ENCODE measurements at places on chromosomes 11 and 22.

GRCh38 chr11:64447831-64448598 lies 89.1 kb downstream of the RPS6KA4 start:
- DNase-seq = no peak

GRCh38 chr11:93870616-93871015 lies 20.2 kb upstream of the VSTM5 start:
- DNase-seq = no peak

DNA sequence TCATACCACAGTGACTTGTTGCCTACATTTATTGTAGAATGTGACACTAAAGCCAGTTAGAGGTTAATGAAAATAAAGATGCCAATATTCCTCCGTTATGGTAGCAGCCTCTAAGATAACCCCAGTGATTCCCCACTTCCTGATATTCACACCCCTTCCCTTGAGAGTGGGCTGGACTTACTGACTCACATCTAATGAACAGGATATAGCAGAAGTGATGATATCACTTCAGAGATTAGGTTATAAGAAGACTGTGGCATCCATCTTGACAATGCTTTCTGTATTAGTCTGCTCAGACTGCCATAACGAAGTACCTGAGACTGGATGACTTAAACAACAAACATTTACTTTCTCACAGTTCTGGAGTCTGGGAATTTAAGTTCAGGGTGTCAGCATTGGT lies 149.6 kb upstream of the MTNR1B start:
- no peak for DNase-seq

GRCh38 chr22:45908961-45909360 lies 68.0 kb downstream of the WNT7B start:
- no peak for DNase-seq

- DNase-seq = no peak
These were observed 118.6 kb upstream of the C11orf87 start for GRCh38 chr11:109303342-109303741.

DNA sequence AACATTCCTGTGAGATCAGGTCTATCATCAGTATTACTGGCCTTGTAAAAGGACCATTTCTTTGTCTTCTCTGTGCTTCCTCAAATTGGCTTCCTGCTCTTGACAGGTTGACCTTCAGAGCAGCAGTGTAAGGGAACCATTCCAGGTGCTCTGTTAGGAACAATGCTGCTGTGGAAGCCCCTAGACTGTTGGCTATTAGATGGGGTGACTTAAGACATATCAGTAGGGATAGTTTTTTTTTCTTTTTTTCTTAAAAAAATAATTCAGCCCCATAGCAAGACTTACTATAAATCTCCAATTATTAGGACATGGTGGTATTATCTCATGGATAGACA lies 37.6 kb downstream of the COA4 start:
- DNase-seq = no peak

DNA sequence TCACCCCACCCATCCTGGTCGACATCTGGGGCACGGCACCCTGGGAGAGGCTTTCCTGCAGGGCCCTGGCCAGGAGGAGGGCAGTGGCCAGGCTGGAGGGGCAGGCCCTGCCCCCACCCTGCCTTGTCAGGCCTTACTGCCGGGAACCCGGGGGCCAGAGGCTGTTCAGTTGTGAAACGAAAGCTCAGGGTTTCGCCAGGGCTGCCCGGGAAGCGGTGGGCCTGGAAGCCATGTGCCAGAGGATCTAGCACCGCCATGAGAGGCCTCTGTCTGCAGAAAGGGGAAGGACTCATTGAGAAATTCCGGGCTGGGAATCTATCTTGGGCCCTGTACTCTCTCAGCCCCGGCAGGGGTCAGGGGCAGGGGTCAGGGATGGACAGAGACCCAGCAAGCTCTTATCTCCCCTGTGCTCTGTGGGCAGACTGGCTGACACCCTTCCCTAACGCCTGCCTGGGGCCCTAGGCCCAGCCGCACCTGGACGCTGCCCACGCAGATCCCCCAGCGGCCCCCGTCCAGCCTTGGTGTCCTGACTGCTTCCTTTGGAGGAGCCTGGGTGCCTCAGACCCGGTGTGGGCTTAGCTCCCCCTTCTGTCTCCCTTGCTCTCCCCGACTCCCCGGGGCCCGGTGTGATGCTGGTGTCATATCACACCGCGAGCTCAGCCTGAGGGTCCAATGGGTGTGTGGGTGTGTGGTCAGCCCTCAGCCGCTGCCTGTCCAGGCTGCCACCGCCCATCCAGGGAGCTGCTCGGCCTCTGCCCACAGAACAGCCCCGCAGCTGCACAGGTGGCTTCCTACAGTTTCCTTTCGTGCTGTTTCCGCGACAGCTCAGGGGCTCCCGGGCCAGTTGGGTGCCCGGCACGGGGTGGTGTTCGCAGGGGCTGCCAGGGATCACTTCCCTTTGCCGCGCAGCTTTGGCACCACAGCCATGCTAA lies 6.5 kb downstream of the PIM3 start:
- no peak for DNase-seq

- DNase-seq = no peak
These were observed 20.7 kb upstream of the CHORDC1 start for GRCh38 chr11:90243534-90243933.

DNA sequence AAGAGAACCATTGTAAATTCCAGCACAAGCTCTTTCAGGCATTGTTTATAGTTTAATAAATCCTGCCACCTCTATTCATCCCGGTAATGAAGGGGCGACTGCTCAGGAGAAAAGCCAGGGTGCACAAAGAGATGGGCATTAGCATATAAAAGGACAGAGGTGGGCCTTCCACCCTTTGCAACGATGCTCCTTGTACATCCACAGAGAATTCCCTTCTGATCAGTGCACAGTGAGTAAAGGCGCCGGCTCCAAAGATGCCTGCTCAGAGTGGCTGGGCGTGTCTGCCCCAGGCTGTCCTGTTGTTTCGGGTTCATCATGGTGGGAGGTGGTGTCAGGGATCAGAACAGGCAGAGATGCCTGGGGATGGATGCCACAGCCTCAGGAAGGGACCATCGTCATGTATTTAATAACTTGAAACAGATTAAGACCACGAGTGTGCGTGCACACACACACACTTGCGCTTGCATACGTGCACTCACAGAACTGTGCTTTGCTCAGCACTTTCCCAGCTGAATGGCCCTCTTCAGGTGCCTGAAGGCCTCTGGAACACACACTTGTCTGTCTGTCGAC lies 305.0 kb downstream of the TBC1D22A start:
- no peak for DNase-seq

DNA sequence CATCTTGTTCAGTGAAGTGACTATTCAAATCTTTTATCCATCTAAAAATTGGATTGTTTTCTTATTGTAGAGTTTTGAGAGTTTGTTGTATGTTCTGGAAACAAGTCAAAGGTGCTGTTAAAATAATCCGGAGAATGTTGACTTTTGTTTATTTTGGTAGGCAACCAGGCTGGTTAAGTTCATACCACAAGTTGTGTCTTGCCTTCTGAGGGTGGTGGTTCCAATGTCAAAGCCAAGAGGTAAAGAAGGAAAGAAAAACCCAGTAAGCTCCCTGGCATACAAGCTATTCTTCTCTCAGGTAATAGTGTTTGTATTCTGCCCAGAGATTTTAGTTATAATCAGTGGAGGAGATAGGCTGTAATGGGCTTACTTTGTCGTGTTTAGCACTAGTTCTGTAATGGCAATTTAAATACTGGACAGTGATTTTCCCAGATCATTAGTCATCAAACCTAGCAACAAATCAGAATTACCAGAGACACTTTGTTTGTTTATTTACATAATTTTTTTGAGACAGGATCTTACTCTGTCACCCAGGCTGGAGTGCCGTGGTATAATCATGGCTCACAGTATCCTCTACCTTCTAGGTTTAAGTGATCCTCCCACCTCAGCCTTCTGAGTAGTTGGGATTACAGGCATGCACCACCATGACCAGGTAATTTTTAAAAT lies 15.1 kb upstream of the CSRP3 start:
- no peak for DNase-seq

GRCh38 chr11:34426766-34427185 lies 12.0 kb upstream of the CAT start:
- no peak for DNase-seq

DNA sequence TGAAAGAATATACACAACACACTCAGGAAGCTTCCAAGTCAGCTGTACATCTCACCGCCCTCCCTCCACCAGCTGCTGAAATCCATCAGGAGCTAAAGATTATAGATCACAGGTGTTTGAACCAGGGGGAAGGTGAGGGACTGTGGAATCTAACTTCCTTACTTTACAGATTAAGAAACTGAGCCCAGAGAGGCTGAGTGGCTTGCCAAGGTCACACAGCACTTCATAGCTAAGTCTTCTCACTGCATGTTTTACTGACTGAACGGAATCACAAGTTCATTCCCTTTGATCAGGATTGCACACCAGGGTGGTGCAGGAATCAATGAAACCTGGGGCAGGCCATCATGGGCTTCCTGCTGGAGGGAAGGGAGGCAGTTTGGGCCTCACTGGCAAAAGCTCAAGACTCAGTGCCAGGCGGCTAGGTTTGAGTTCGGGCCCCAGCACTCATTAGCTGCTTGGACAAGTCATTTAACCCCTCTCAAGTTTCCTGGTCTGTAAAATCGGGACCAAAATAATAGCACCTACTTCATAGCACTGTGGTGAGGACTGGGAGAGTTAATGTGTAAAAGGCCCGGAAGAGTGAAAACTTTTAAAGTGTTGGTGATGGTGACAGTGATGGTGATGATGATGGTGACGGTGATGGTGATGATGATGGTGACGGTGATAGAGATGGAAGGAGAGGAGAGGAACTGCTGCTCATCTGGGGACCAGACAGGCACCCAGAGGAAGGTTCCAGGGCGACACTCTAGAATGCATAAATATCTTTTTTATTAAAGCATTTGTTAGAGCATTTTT lies 8.2 kb downstream of the CD5 start:
- DNase-seq = no peak

DNA sequence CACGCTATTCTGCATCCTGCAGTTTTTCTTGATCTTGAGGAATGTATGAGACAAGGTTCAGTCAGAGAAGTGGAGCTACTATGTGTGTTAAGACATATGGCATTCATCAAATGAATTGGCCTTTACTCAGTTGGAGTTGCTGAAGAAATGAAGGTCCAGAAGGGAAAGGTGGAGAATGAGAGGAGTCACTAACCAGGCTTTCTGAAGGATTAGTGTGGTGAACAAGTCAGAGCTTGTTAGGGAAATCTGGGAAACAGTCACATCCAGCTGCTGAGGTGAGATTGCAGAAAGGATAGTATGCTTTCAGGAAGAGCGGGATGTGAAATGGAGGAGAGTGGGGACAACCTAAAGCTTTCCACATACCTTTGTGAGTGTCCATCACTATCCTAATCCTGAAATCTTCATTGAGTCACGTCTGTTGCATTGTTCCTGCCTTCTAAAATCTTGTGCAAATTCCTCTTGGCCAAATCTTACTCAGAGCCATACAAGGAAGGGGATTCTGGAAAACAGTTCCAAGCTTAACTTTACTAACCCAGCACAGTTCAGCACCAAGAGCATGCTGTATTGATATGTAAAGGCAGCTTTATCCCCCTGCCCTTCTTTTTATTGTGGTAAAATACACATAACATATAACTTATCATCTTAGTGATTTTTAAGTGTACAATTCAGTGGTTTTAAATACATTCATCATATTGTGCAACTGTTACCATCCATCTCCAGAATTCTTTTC lies 11.4 kb upstream of the PITPNB start:
- no peak for DNase-seq

- peak; percentile 60 for DNase-seq
These were observed at the start of gene VEGFB for GRCh38 chr11:64233913-64234586. Gene VEGFB (plus strand): TSS chr11:64234584. CDS start chr11:64234834, 250 bp downstream.

DNA sequence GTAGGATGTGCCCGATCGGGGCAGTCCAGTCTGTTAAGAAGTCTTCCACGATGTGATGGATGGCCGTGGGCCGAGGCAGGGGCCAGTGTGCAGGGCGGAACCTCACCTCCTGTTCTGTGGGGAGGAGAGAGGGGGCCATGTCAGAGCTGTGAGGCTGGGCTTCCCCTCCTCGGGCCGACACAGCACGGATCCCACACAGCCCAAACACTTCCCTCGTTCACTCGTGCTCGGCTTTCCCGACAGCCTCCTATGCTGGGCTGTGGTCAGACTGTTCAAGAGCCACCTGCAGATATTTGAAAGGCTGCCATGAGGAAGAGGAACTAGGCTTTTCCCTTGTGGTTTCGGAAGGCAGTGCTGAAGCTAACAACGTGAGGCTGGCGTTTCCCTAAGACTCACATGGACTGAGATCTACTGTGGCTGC lies 12.3 kb upstream of the TXN2 start:
- DNase-seq = no peak

DNA sequence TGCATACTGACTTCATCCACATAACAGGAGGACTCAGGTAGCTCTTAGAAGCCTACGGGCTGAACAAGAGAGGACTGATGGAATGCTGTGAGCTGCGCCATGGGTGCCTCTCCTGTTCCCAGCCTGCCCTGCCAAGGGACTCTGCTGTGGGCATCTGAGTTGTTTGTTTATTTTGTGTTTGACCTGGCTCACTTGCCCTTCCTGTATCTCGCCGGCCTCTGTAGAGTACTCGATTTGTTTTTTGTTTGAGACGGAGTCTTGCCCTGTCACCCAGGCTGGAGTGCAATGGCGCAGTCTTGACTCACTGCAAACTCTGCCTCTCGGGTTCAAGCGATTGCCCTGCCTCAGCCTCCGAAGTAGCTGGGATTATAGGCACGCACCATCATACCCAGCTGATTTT lies 1.8 kb downstream of the TTC38 start:
- no peak for DNase-seq

- no peak for DNase-seq
These were observed 316.9 kb downstream of the JRKL start for GRCh38 chr11:96706761-96707160.

GRCh38 chr11:34145847-34146381 lies 40.5 kb downstream of the NAT10 start:
- no peak for DNase-seq

DNA sequence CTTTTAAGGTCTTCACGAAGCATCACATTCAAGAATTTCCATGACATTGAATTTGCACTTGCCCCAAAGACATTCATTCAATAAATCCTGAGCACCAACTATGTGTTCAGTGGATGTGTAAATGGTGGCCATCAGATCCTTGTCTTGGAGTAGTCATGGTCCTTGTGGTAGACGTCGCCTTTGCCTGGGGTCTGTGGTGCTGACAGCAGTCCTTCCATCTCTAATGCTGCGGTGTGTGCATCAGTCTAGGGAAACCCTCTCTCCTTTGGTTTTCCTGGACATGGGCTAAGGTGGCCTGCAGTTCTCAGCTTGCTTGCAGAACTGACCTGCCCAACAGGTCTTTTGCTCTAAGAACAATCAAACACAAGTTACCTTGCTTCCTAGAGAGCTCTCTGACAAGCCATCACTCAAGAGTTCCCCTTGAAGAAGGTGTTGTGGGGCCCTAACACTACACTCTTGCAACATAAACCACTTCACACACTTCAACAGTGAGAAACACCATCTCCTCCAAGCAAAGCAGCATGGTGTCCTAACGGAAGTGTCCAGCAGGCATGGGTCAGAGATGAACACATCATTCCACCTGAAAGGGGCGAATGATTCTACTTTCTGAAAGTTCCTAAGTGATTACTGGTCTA lies 72.1 kb downstream of the BUD13 start:
- DNase-seq = no peak

GRCh38 chr11:6526411-6527135 lies 29.5 kb downstream of the DNHD1 start:
- DNase-seq = no peak

DNA sequence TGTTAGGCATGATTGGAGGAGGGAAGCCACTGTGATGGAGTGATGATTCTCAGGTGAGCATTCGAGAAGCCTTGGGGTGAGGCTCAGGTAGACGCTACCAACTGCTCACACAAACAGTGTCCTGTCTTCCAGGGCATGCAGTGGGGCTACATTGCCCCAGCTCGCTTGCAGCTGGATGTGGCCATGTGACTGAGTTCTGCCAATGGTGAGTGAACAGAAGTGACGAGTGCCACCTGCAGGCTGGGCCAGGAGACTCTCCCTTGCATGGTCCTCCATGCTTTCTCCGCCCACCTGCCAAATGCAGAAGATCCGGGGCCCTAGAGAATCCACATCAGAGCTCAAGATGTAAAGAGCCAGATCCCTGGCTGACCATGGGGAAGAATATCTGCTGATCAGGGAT lies 195.9 kb downstream of the BCR start:
- DNase-seq = peak; percentile 9

Data from HTR-8/SVneo (cell line).